CD8-positive, alpha-beta memory T cell (primary cell): ENCODE measurements at places on chromosomes 7 and 10. TPM values are rescaled to one million over a fixed set of nuclear protein-coding genes. Genes with fewer than 3 reads are reported as not detected.
A peak's percentile ranks its signal among the peaks of the same experiment; 100 is the strongest.

DNA sequence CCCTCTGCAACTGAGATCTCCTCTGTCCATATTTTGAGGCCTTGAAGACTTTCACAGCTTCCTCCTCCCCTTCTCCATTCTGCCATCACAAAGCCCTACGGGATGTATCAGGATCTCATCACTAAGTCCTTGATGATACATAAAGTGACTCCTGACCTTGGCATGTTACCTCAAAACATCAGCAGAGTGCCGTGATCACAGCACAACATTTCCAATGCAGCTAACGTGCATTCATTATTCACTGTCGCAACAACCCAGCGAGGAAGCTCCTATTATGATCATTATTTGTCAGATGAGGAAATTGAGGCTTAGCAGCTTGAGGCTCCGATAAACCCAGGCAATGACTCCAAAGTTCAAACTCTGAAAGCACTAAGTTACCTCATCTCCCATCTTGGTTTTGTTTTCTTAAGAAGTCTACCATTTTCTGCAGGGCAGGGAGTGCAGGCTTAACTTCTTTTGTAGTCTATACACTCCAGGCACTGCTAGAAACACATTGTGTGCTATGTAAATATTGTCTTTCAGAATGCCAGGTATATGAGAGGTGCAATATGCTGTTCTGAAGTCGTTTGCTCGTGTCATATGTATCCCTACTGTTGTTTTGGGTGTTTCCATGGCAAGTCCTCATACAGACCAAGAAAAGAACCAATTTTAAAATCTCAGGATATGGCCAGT is 80.6 kb upstream of the C1QL3 start:
- DNase-seq: no peak

The OPALIN gene
- not detected for total RNA-seq

The SLC29A4 gene
- 0.18 TPM for total RNA-seq

- no peak for DNase-seq
Observed at GRCh38 chr10:124041675-124042445, 51.5 kb downstream of the CHST15 start.

The ATP6V0A4 gene
- not detected for total RNA-seq

The BAMBI gene
- total RNA-seq: 1.4 TPM

DNA sequence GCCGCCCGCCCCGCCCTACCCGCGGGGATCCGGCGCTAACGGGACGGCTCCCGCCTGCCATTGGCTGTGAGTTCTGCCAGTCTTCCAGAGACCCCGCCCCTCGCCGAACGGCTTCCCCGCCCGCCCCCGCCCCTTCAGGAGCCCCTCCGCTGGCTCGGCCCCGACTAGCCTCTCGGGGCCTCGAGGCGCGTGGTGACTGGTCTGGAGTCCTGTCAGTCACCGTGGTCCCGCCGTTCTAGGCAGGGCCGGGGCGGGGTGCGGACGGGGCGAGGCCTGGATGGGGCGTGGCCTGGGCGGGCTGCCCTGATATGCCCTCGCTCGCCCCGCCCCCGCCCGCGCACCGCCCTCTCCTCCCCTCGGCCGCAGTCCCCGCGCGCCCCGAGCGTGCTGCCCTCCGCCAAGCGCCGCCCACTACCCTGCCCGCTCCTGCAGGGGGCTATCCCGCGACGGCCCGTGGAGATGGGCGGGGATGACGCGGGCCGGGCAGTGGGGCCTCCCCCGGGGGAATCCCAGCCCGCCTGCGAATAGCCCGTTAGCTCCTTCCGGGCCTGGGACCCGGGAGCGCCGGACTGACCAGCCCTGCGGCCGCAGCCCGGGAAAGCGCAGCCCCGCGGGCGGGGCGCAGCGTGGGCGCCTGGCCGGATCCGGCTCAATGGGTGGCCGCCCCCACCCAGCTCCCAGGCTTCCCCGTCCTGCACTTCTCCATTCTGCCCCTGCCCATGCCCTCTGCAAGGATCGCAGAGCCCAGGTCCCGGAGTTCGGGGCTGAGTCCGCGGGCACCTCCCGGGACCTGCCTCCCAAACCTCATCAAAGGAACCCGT is 444 bp upstream of the HIP1 start:
- DNase-seq: peak; percentile 100

DNA sequence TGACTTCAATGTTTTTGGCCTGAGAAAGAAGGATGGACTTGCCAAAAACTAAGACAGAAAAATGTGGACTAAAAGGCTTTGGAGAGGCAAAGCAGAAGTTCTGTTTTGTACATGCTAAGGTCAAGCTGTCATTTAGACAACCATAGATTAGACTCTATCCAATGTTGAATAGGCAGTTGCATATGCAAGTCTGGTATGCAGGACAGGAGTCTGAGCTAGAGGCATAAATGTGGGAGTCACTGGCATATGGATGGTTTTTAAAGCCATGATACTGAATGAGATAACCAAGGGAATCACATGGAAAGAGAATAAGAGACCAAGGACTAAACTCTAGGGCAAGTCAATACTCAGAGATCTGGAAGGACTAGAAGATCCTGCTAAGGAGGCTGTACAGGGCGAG is 164.1 kb downstream of the LSM5 start:
- no peak for DNase-seq

DNA sequence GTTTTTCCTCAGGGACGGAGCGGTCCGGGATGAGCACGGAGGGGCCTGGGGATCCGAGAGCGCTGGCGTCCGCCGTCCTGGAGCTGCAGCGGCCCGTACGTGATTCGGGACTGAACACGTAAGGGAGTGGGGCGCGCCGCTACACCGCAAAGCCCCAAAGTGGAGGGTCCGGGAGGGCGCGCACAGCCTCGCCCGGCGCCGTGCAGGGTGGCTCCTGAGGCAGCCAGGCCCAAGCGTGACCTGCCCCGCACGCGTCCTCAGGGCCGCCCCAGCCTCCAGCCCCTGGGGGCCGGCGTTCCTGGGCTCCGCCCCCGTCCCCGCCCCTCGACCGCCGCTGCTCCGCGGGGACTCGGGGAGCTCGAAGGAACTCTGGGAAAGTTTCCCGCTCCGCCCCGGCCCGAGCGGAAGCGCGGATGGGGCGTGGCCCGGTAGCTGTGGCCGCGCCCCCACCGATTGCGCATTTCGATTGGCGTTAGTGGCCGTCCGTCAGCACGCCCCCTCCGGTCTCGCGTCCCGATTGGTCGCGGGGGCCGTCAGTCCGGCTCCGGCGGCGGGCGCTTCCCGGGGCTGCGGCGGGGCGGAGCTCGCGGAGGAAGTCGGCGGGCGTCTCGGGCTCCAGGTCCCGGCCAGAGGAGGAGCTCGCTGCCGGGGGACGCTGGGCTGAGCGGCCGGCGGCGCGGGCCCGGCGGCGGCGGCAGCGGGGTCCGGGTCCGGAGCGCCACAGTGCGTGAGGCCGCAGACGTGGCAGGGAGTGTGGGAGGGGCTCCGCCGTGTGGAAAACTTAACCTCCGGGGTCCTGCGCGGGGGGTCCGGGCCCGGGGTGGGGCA is at the start of the genes ANKRD16 and FBH1:
TSS of gene ANKRD16 (minus strand) at position 270 of the 828 bp plus-strand sequence. CDS start 539 bp downstream, outside the sequence.
TSS of gene FBH1 (plus strand) at position 620 of the 828 bp plus-strand sequence. CDS start at position 723, 103 bp downstream.
- peak; percentile 96 for DNase-seq

The HOXA1 gene
- 0.38 TPM for total RNA-seq

- no peak for DNase-seq
Observed at GRCh38 chr7:4612939-4613841, 68.9 kb upstream of the FOXK1 start.

GRCh38 chr10:132185601-132186487 is 904 bp upstream of the DPYSL4 start:
- DNase-seq: peak; percentile 41
